CD8-positive, alpha-beta memory T cell (primary cell): ENCODE measurements at places on chromosomes 1 and 21. TPM values are rescaled to one million over a fixed set of nuclear protein-coding genes. Genes with fewer than 3 reads are reported as not detected.

RGSL1 gene
- not detected for total RNA-seq

MAEL gene
- not detected for total RNA-seq

- peak; percentile 12 for DNase-seq
These were observed 68.0 kb upstream of the CNTN2 start for GRCh38 chr1:204975021-204975420.

SELL gene
- 48.5 TPM for total RNA-seq

GRCh38 chr1:22773981-22774832 lies 63.6 kb downstream of the EPHB2 start:
- DNase-seq = no peak

DNA sequence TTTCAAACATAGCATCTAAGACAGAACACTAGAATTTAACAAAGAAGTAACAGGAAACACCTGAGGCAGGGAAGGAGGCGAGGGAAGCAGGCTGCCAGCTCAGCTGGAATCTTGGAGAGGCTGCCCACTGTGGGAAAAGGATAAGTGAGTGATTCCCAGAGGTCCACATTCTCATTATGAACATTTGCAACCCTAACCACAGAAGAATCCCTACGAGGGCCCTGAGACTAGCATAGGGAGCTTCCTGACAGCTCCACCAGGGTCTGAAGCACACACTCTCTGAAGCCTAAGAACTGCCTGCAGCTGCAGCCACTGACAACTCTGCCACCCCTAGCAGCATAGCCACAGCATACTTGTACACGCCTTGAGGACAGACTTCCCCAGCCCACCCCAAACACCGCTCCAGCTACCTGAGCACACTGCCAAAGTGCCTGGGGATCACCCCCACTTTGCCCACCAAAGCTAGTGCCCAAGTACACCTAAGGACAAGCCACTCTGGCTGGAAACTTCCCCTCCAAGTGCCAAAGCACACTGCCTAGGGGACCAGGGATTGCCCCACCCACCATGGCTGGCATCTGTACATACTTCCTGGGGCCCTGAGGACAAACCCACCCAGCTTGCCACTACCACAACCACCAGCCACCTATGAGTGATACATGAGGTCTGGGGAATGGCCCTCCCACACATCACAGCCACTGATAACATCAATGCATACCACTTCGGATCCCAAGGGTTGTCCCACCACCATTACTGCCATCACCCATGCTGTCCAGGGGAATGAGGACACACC lies 76.6 kb upstream of the GUCA2A start:
- DNase-seq = no peak

DNA sequence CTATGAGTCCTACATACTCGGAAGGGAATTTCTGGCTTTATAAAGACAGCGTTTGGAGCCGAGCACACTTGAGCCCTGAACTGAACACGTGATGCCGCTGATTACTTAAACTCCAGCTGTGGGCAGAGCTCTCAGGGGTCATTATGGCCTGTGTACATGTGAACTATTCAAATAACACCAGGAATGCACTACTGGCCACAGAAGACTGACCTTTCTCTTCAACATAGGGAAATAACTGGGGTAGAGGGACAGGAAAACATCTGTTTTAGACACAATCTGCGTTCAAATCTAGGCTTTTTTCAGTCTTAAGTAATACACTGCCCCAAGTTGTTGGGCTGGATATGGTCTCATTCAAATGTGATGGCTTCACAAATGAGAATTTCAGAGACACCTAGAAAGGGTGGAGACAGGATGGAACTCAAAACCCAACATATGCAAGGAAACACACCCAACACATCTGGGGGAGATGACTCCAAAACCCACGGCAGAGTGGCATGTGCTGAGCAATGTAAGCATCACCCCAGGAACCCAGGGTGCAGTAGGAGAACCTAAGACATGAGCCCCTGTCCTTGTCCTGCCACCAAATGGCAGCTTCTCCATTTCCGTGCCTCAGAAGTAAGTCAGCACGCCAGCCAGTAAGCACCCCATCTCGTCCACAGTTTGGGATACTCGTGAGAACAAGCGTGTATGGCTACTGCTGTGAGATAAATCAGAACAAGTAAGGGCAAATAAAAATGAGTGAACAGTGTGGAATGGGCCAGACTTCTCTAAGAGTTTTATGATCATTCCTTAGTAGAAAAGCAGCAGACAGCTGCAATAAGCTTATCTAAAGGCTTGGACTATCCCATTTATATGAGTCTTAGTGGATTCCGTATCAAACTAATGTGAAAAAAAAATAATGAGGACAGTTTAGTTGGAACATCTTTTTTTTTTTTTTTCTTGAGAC lies 24.9 kb downstream of the NID1 start:
- DNase-seq = no peak
